ENCODE measurements at places on chromosomes 13 and 19.

DNA sequence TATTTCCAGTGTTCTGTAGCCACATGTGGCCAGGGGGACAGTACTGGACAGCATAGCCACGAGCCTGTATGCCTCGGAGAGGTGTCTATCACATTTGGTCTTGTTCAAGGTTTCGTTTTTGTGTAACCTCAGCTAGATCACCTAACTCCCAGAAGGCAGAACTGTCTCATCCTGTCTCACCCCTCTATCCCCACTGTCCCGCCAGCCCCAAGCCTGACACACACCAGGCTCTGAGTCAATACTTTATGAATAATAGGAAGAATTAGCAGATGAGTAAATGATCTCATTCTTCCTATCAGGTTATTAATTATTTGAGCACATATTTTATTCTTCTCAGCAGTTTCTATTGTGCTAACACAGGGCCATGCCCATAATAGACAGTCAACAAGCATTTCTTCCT lies 132.2 kb downstream of the NUFIP1 start:
- no peak for DNase-seq

DNA sequence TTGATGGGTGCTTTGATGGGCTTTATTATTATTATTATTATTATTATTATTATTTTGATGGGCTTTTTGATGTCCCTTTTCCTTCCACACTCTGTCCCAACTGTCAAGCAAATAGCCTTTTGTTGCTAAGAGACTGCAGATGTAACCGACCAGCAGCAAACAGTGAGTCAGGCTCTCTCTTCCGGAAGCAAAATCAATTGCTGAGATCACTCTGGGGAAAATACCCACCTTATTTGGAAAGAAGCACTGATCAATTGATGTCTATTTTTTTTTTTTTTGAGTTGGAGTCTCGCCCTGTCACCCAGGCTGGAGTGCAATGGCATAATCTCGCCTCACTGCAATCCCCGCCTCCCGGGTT lies 2.9 kb downstream of the LDLR start:
- DNase-seq, result peak; percentile 84

- no peak for DNase-seq
Observed at GRCh38 chr13:113148940-113149503, 9.4 kb upstream of the PROZ start.

- DNase-seq, result no peak
Observed at GRCh38 chr13:97352815-97353214, 81.2 kb upstream of the RAP2A start.

- DNase-seq, result no peak
Observed at GRCh38 chr19:50051964-50052363, 26.2 kb downstream of the ZNF473 start.

- peak; percentile 96 for DNase-seq
Observed at GRCh38 chr19:45817010-45817724, 2.1 kb upstream of the RSPH6A start.

GRCh38 chr19:19457671-19458070 lies 52.2 kb downstream of the GATAD2A start:
- DNase-seq, result no peak

GRCh38 chr19:55075371-55075998 lies at the start of gene EPS8L1:
Gene EPS8L1 (plus strand): TSS chr19:55075869. CDS start chr19:55076445, 576 bp downstream.
- DNase-seq, result no peak

- no peak for DNase-seq
Observed at GRCh38 chr13:36151591-36151990, 20.4 kb upstream of the DCLK1 start.

- DNase-seq, result no peak
Observed at GRCh38 chr13:50476577-50477285, 366.8 kb downstream of the DLEU7 start.

DNA sequence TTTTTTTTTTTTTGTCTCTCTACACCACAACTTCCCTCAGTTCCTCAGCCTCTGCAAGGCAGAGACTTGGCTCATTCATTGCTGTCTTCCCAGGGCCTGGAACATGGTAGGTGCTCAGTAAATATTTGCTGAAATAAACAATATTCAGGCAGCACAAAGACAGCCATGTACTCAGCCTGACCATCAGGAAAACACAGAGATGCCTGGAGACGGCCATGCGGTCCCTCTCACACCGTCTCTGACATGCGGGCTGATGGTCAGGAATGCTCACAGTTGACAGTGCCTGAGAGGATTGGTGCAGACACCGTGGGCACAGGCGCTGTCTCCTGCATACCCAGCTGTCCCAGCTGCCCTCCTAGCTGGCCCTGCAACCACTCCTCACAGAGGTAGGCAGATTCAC lies 924 bp downstream of the PRAM1 start:
- DNase-seq, result no peak

GRCh38 chr13:24619282-24619681 lies 60.9 kb upstream of the ATP12A start:
- DNase-seq, result no peak

DNA sequence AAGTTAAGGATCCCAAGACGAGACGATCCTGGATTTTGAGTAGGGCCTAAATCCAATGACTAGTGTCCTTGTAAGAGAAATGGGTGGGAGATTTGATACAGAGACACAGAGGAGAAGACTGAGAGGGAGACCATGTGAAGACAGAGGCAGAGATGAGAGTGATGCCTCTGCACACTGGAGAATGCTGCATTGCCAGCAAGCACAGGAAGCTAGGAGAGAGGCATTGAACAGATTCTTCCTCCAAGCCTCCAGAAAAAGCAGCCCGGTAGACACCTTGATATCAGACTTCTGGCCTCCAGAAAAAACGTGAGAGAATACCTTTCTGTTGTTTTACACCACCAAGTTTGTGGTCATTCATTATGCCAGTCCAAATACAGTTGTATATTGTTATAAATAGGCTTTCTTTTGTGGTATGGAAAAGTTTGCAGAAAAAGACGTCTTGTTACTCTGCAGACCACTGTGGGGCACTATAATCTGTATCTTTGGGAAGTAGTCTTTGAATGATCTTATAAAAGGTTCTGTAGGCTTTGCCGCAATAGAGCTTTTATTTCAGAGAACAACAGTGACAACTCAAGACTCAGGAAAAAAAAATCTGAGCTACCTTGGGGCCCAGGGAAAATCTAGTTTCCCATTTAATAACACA lies 17.9 kb upstream of the RFC3 start:
- DNase-seq, result peak; percentile 69

DNA sequence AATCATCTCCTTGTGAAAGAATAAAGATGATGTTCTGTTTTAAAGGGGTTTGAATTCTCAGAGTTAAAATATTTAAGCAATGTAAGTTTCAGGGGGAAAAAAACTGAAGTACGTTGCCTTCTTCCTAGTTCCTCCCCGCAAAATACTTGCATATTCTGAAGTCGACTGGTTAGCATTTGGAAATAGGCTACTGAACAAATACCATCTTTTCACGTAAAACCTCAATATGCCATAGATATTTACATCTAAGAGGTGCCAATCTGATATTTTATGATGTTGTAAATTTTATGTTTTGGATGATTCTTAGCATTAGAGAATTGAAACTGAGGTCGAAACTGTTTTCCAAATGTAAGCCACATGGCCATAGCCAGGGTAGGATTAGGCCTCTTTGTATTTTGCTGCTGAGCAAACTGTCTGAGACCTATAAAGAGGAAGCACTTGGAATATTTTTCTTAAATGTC lies 138.3 kb downstream of the FLT1 start:
- DNase-seq, result peak; percentile 41

- no peak for DNase-seq
Observed at GRCh38 chr19:29655648-29656335, 9.5 kb upstream of the PLEKHF1 start.

GRCh38 chr19:3387645-3388589 lies 21.5 kb downstream of the NFIC start:
- no peak for DNase-seq

- no peak for DNase-seq
Observed at GRCh38 chr13:51324714-51325420, 14.6 kb upstream of the SERPINE3 start.

GRCh38 chr19:5478241-5478924 lies 23.2 kb downstream of the ZNRF4 start:
- DNase-seq, result no peak

GRCh38 chr13:104759069-104759468 lies 1692.9 kb upstream of the SLC10A2 start:
- DNase-seq, result no peak

- DNase-seq, result no peak
Observed at GRCh38 chr13:34037636-34038540, 219.9 kb downstream of the RFC3 start.

DNA sequence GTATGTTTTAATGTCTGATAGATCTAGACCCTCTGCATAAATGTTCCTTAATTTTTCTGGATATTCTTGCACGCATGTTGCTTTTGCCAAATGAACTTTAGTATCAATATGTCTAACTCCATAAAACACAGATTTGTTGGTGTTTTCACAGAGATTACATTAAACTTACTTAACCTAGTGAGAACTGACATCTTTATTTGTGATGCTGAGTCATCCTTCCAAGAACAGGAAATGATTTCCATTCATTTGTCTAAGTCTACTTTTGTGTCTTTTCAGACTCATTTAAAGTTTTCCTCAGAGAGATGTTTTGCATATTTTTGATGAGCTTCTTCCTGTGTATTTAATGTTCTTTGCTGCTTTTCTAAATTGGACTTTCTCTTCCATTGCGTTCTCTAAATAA lies 184.0 kb downstream of the SLC7A1 start:
- DNase-seq, result no peak

DNA sequence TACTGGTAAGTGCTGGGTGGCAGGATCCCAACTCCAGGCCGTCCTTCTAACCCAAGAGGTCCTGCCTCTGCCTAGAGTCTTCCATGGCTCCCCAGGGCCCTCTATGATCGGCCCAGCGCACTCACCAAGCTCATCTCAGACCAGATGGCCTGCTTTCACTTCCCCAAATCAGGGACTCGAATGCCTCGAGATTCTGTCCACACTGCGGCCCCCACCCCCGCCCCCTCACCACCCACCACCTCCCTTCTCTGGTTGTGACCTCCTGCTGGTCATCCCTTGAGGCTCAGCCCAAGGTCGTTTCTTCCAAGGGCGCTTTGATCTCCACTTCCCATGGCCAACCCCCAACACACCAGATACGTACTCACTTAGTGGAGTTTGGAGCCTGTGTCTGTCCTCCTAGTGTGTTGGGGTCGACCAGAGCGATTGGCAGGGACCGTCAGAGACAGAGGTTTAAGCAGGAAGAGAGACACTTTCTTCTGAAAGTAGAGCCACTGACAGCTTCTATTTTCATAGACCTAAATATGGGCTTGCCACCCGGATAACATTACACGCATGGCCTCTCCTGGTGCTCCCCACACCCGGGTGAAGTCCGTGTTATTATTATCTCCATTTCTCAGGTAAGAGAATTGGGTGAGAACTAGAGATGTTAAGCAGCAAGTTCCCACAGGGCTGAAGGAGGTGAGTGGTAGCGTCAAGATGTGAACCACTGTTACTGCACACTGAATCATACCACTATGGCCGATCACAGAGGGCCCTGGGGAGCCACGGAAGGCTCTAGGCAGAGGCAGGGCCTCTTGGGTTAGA lies at the start of gene FCER2:
Gene FCER2, minus strand, starts transcription at position 478 of the 804 bp plus-strand sequence. CDS start 2,371 bp downstream, outside the sequence.
- no peak for DNase-seq

DNA sequence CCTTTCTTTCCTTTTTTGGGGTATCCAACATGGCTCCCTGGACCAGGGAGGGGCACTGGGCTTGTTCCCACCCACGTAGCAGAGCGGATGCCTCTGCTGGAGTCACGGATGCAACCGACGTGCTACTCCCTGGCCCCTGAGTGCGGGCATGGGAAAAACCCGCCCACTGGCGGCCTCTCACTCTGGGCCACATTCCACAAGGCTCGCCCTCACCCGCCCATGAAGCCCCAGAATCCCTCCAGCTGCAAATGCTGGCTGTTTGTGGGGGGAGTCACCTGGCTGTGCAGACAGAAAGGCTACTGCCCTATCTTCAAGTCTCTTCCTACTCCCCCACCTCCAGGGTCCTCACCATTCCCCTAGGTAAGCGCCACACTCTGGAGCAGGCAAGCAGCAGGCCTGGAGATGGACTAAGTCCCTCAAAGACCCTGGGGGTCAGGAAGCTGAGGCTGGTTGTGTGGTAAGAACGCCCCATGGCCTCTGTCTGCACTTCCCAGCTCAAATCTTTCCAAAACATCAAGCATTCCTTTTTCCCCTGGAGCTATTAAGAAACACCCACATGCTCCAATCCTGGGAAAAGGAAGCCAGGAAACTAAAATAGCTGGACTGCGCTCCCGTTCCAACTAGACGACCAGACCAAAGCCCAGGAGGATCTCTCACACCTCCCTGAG lies 17.9 kb upstream of the EPHX3 start:
- DNase-seq, result peak; percentile 95

DNA sequence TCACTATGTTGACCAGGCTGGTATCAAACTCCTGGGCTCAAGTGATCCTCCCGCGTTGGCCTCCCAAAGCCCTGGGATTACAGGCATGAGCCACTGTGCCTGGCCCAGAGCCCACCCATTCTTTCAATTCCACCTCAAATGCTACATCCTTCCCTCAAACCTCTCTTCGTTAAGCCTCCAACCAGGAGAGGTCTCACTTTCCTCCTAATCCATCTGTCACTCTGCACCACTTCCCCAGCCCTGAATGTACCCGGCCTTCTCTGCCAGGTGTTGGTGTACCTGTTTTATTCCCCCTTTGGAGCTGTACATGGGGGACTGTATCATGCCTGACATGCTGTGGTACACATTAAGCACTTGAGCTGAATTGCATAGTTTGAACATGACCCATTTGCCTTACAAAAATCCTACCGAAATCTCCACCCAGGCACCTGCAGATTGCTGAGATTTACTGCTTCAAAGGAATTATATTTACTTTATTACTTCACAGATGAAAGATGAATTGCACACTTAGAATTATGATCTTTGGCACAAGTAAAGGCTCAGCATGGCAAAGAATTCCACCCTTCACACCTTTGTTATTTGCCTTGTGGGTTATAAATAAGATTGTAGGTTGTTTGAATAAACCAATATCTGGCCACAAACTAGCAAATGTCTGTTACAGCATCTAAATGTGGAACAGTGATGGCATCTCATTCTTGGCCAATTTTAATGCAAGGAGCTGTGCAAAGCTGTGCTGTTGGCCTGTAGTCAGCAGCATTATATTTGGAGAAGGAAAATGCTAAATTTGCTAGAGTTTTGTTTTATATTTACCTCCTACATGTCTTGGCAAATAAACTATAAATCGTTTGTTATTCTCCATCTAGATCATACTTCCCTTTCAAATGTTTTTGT lies 15.6 kb upstream of the WASF3 start:
- no peak for DNase-seq

- DNase-seq, result no peak
Observed at GRCh38 chr13:74560325-74560724, 426.1 kb upstream of the KLF12 start.

- peak; percentile 16 for DNase-seq
Observed at GRCh38 chr13:111429064-111429558, 108.7 kb downstream of the TEX29 start.

- no peak for DNase-seq
Observed at GRCh38 chr19:58035863-58036262, 2.0 kb downstream of the ZSCAN1 start.

GRCh38 chr19:44792281-44792680 lies 14.6 kb downstream of the CBLC start:
- DNase-seq, result no peak

DNA sequence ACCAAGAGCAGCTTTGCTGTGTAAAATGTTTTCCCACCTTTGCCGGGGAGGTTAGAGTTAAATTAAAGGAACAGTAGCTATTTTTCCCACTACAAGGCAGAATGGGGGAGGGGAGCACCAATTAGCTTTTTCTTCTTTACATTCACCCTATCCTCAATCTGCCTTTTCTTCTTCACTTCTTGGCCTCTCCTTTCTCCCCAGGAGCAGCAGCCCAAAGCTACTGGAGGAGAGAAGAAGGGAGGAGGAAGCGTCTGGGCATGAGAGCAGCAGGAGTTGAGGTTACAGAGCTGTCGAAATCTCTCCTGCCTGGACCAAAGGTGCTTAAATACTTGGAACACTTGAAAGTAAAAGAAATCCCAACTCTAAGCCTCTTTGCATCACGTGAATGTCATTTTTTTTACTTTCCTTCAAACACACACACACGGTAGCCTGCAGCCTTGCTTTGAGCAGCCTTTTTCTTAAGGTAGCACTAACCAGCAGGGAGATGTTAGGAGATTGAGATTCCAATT lies 39.0 kb upstream of the WASF3 start:
- no peak for DNase-seq

All from fibroblast of pulmonary artery (primary cell).